HEK293T (cell line): ENCODE measurements at places on chromosomes 5 and 9.

DNA sequence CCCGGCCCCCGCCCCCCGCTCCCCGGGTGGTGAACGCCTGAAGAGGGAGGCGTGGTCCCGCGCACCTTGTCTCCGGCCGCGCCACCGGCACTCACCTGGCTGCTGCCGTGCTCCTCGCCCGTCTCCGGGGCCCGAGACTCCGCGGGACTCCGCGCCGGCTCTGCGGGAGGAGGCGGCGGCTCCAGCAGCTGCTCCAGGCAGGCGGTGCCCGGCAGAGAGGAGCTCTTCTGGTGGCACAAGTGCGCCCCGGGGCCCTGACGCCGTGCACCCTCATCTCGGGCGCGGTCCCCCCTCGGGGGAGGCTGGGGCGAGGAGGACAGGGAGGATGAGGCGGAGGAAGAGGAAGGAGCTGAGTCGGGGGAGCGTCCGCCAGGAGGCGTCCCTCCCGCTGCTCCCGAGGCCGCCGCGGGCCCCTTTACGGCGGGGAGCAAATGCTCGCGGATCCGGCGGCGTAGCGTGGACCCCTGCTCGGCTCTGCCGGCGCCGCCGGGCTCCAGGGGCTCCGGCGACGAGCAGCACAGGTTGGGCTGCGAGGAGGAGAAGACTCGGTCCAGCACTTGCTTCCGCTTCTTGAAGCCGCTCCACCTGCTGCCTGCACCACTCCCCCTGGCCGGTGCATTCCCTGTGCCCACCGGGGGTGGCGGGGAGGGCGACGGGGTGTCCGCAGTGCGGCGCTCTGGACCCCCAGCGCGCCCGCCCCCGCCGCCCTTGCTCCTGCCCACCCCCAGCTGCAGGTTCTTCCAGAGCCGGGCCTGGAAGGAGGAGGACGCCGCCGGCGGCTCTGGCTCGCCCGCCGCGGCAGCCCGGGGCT, 928 bp downstream of the MCTP1 start:
- DNase-seq, result peak; percentile 54

- DNase-seq, result no peak
Observed at GRCh38 chr9:130183133-130183762, 11.0 kb downstream of the NCS1 start.

DNA sequence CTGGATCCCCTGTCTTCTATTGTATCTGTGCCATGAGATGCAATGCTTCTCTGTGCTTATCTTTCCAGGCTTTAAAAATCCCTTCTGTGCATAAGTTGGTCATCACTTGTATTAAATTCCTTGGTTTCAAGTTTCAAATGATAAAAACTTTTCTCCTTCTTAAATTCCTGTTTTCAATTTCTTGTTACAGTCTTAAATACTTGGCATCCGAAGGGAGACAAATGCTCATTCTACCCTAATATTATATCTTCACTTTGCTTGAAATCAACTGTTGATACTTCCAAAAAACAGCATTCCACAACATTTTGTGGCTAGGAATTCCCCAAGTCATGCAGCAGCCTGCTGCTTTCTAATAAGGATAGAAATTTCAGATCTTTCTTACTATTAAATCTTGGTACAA, 413.2 kb upstream of the ACTBL2 start:
- no peak for DNase-seq

- no peak for DNase-seq
Observed at GRCh38 chr5:51621156-51621555, 237.9 kb downstream of the ISL1 start.

GRCh38 chr9:96242811-96243210, 59.2 kb downstream of the HSD17B3 start:
- DNase-seq, result no peak

DNA sequence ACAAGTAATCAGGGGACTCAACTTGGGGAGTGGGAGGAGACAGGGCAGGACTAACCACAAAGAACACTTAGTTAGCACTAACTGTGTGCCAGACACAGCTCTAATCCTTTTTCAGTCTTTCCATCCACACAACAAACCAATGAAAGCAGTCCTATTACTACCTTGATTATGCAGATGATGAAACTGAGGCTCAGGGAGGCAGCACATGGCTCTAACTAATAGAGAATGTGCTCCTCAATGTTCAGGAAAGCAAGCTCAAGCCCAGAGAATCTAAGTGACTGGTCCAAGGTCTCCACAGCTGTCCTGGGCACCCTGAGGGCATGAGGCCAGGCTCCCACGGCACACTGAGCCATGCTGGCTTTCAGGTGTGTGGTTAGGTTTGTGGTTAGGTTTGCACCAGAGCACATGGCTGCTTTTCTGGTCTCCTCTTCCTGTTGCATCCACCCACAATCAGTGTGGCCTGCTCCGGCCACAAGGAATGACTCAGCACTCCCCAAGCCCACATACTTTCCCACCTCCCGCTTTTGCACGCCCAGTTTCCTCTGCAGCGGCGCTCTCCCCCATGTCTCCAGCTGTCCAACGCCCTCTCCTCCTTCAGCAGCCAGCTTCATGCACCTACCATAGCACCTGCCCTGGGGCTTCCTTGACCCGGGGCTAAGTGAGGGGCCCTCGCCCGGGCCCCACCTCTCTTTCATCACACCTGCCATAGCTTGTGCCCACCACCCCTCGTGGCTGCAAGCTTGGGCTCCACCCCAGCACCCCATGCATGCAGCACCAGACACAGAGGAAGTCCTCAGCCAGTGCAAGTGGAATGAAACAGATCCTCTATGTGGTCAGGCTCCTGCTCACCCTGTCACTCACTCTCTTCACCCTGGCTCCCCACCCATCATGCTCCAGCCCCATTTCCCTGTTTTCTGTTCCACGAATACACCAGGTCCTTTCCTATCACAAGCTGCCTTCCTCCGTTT, 133.1 kb downstream of the GABBR2 start:
- no peak for DNase-seq

- DNase-seq, result peak; percentile 59
Observed at GRCh38 chr9:135602789-135603481, 36.4 kb downstream of the GLT6D1 start.

DNA sequence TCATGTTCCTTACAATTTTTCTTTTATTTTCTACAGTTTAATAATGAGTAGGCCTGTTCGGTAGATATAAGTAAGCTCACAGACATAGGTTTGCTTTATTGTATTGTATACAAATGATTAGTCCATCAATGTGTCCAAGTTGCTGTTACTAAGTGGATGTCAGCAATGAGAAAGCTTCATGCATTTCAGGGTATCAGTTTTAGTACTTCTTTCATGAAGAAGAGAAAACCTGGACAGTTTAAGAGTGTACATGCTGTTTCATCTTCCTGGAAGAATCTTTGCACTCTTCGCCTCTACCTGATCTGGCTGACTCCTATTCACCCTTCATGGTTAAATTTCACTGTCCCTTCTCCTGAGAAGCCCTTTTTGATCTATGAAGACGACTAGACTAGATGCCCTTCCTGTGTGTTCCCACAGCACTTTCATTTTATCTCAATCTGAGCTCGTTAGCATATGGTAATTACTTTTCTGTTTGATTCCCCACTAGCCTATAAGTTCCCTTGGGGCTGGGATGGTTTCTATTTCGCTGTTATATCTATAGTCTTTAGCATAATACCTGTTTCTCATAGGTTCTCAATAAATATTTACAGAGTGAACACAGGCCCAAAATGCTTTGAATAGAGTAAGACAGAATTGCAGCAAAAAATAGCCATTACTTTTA, 70.7 kb downstream of the CETN3 start:
- no peak for DNase-seq

GRCh38 chr9:113563826-113564497, 100.4 kb downstream of the RGS3 start:
- DNase-seq, result no peak

DNA sequence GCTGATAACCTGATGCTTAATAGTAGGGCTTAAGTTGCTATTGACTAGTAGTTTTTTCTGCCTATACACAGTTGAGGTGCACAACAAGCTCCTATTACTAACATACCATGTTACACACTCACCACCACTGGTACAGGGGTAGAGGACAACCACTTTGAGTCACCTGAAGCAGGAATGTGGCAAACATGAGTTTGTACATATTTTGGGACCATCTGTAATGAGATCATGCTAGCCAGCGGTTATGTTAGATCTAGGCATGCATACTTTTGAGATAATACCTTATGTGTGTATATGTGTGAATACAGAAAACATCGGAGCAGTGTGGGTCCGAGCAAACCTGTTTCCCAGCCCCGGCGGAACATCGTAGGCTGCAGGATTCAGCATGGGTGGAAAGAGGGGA, 72.8 kb upstream of the NXNL2 start:
- no peak for DNase-seq

GRCh38 chr9:27535701-27536118, 6.1 kb upstream of the MOB3B start:
- DNase-seq, result peak; percentile 45

DNA sequence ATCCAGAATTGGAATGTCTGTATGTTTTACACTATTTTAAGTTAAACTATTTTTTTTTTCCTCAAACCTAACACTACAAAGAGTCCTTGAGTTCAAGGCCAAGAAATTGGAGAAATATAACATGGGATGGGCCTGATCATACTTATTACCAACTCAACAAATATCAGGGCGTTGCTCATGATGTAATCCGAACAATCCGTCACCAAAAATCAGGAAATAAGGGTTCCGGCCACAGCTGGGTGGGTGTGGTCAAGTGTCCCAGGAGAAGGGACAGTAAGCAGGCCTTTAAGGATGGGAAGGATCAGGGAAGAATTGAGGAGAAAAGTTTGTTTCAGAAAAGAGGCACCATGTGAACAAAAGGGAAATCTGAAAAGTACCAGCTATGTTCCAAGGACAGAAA, 29.8 kb downstream of the MED27 start:
- no peak for DNase-seq

- DNase-seq, result no peak
Observed at GRCh38 chr9:2257248-2257929, 242.2 kb downstream of the SMARCA2 start.

GRCh38 chr5:126871441-126871840, 94.5 kb downstream of the LMNB1 start:
- no peak for DNase-seq
